Kidney (tissue), 22 donors: ENCODE measurements at places on chromosomes 12 and 14. TPM values are rescaled to one million over a fixed set of nuclear protein-coding genes. Genes with fewer than 3 reads are reported as not detected.

- DNase-seq, result no peak
These were observed 33.6 kb downstream of the AACS start for GRCh38 chr12:125098676-125099408.

Gene TSHR
- not detected for polyA plus RNA-seq

Gene UNC79
- 0.56 TPM for polyA plus RNA-seq

Gene LHX5
- polyA plus RNA-seq, result not detected

DNA sequence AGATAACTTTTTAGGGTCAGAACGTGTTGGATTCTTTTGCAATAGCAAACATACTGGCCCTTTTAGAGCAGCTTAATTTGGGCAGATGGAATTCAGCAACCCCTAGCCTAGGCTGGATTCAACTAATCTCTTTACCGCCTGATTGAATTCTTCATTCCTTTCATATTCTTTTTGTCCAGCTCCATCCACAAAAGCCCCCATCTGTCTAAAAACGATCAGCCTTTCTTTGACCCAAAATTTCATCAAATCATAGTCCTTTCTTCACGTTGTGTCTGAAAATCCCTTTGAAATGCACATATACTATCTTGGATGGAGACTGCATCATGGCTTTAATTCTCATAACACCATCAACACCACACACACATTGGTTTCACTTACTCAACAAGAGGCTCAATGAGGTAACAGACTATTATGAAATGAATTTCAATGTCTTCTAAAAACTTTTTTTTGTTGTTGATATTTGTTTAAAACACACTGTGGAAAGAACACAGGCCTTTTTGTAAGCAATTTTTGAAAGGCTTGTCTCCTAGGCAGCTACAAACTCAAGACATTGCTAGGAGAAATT, 128.0 kb upstream of the EEA1 start:
- DNase-seq, result no peak

GRCh38 chr12:82651489-82651888, 35.2 kb upstream of the TMTC2 start:
- no peak for DNase-seq

Gene SLC5A8
- 2.7 TPM for polyA plus RNA-seq

DNA sequence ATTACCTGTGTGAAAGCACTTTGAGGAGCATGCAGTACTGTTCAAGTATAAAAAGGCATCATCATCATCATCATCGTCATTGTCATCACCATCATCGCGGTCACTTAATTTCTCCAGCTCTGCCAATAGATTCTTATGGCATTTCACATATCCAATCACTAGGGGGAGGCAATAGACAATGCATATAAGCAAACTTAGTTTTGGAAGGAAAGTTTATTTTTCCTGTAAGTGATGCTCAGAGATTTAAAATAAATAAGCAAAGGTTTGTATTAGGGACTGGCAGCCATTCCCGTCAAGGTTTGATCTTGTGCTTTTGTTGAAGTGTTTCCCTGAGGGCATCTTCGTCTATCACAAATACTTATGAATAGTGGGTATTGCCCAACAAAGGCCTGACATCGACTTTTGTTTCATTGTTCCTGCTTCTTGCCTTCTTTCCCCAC, 127.4 kb downstream of the KTN1 start:
- no peak for DNase-seq

Gene OR6C1
- polyA plus RNA-seq, result not detected

Gene IL23A
- polyA plus RNA-seq, result not detected

DNA sequence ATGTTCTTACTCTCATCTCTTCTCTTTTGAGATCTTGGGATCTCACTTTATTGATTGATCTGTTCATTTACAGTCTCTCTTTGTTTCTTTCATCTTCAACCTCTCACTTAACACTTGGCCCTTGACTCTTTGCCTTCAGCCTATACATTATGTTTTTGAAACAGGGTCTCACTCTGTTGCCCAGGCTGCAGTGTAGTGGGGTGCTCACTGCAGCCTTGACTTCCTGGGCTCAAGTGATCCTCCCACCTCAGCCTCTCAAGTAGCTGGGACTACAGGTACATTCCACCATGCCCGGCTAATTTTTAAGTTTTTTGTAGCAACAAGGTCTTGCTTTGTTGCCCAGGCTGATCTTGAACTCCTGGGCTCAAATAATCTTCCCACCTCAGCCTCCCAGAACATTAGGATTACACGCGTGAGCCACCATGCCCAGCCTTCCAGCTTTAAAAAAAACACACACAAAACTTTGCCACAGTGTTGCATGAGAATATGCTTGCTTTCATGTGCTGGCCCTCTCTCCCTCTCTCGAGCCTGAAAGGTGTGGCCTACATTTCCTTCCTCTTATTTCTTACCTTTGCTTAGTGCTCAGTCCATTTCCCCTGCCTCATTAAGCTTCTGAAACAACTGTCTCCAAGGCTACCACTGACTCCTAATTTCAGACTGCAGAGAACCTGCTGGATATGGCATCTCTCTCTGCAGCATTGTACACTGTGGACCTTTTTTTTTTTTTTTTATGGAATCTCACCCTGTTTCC, 9.9 kb downstream of the DIP2B start:
- DNase-seq, result no peak

Gene SYCP3
- 0.54 TPM for polyA plus RNA-seq

- no peak for DNase-seq
These were observed 25.0 kb upstream of the P2RX7 start for GRCh38 chr12:121107681-121108080.

Gene IL31
- not detected for polyA plus RNA-seq

Gene RPGRIP1
- not detected for polyA plus RNA-seq

- no peak for DNase-seq
These were observed 28.0 kb upstream of the GARIN6 start for GRCh38 chr12:99619389-99620158.

- DNase-seq, result no peak
These were observed 111.1 kb upstream of the PLEKHA5 start for GRCh38 chr12:19018302-19018970.

Gene TAS2R7
- polyA plus RNA-seq, result not detected

- no peak for DNase-seq
These were observed 960.0 kb downstream of the BCL11B start for GRCh38 chr14:98312006-98312405.

GRCh38 chr12:118581371-118581770, 205.0 kb downstream of the SUDS3 start:
- DNase-seq, result no peak

DNA sequence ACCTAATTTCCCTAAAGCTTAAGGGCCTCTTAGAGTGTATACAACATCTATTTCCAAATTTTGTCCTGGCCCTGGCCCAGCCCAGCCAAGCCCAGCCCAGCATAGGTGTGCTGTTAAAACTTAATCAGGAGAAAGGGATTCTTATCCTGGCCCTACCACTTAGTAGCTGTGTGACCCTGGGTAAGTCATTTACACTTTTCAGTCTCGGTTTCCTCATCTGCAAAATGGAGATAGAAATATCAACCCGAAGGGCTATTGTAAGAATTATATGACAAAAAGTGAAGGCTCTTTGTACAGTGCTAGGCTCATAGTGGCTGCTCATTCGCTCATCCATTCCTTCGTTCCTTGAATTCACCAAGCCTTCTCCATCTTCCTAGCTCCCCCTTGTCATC, 442 bp downstream of the ERG28 start:
- no peak for DNase-seq

GRCh38 chr12:113268621-113269020, 47.4 kb downstream of the TPCN1 start:
- DNase-seq, result no peak

DNA sequence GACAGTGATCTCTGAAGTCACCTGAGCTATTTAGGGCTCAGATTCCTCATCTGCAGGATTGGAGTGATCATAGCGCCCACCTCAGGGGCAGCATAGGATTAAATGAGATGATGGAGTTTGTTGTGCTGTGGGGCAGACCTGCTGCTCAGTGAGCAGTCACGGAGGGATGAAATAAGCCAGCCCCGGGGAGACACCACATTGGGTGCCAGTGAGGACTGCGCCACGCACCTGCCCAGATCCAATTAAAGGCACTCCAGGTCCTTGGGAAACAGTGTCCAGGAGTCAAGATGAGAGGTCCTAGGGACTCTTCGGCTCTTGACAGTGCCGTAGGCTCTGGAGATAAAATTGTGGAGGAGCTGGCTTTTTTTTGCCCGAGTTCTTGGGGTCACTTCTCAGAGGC, 166.2 kb downstream of the ADGRD1 start:
- no peak for DNase-seq

- no peak for DNase-seq
These were observed 28.7 kb downstream of the CLIP1 start for GRCh38 chr12:122393817-122394216.
